ENCODE measurements at places on chromosomes 4 and X.

GRCh38 chr4:1369091-1369450 lies 22.1 kb downstream of the UVSSA start:
- no peak for DNase-seq

GRCh38 chrX:134999469-134999868 lies 8.7 kb downstream of the SMIM10 start:
- no peak for DNase-seq

GRCh38 chrX:130719413-130719812 lies 183.6 kb downstream of the ENOX2 start:
- no peak for DNase-seq

DNA sequence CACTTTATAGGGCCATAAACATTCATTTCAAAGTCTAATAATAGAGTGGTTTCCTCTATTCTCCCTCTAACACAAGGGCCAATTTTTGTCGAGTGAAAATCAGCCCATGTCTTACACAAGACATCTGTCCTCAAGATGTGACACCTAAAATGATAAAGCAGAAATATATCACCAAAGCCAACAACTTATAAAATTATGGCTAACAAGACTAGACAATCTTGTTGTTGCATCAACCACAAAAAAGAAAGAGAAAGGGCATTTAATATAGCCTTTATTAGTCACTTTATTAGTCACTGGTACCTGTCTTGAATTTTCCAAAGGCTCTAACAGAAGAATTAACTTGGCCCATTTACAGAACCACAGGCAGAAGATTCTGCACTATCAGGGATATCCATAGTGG lies 161.6 kb downstream of the SMIM20 start:
- DNase-seq = no peak

DNA sequence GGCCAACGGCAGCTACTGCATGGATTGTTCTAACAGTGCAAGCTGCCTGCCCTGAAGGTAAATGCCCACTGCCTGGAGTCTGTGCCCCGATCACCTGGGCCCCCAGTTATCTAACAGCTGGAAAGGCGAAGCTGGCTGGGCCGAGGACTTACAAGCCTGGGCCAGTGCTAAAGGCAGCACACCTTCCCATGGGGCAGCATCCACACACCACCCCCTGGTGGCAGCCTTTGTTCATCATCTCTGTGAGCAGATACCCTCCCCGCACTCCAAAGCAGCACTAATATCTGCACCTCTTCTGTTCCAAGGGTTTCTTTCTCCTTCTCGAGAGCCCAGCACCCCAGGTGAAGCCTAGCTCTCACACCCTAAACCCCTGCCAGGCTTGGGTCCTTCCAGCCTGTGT lies 7.6 kb downstream of the SLC2A9 start:
- DNase-seq = no peak

GRCh38 chrX:77694491-77694890 lies 91.5 kb downstream of the ATRX start:
- DNase-seq = no peak

DNA sequence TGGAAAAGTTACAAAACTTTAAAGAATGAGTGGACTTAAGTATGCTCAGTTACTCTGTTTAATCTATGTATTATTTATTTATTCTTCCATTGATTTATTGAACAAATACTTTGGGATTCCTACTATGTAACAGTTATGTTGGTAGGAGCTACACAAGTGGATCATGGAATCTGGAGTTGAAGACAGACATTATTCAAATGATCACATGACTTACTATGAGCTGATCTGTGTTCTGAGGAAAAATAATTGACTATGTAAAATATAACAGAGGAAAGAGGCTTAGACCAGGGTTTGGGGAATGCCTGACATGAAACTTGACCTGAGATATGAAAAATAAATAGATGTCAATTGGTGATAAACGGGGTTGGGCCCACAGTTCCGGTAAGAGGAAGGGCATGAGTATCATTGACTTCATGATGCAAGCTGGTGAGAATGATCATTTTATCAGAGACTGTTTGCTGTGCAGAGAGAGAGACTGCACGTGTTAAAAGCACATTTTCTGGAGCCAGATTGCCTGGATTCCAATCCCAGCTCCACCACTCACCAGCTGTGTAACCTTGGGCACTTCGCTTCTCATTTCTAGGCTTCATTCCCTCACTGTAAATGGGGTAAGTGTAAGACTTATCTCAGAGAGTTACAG lies 179.0 kb downstream of the SPCS3 start:
- DNase-seq = no peak

- peak; percentile 27 for DNase-seq
These were observed 1.4 kb downstream of the MAGED1 start for GRCh38 chrX:51894697-51895336.

- no peak for DNase-seq
These were observed 30.1 kb downstream of the GUCY1A1 start for GRCh38 chr4:155696726-155697125.

Measured in GM12891 (cell line).